ENCODE measurements at places on chromosomes 3 and 15. TPM values are rescaled to one million over a fixed set of nuclear protein-coding genes. Genes with fewer than 3 reads are reported as not detected.

DNA sequence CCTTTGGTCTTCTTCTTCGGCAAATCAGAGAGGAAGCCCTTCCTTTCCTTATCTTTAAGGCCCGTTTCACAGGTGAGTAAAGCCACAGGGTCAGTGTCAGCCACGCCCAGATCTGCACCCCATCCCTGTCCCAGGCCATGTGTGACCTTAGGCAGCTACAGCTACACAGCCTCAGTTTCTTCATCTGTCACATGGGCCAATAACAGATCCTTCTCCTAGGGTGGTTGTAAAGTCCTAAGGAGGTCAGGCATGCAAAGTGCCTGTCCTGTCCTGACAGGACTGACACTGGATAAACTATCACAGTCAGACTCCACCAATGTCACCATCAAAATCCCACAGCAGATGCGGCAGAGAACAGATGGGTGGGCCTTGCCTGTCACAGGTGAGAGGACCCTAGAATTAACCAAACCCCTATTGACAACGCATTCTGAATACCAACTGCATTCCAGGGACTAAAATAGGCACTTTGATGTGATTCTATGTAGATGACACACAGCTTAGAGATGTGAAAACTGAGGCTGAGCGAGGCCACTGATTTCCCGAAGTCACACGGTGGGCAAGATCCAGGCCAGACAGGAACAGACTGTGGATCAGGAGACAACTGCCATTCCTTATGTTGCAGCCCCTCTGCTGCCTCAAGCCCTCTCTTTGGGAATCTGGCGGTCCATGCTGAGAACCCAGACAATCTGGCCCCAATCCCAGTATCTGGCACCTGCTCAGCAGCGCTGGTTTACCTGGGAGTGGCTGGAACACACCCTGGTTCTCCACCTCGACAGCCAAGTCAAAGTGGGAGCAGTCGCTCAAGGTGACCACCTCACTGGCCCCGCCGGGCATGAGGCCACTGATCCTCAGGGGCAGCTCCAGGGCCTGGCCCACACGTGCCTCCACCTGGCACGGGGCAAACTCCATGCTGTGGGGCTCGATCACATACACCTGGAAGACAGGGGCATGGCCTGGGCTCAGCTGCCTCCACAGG is 48.7 kb downstream of the NUP210 start:
- no peak for DNase-seq
- no peak overlapping the region for H3K27ac ChIP-seq
- no peaks in the 10 kb centered on the region for H3K27me3 ChIP-seq
- no peak overlapping the region for H3K4me3 ChIP-seq

- no peaks in the 10 kb centered on the region for H3K4me1 ChIP-seq
- DNase-seq: no peak
- H3K27me3 ChIP-seq: no peaks in the 10 kb centered on the region
- H3K36me3 ChIP-seq: no peaks in the 10 kb centered on the region
- H3K27ac ChIP-seq: no peak overlapping the region
Measured at GRCh38 chr3:53721187-53722119, 124.8 kb downstream of the CHDH start.

GRCh38 chr3:142657033-142657432 is 60.8 kb downstream of the PLS1 start:
- no peak overlapping the region for H3K27ac ChIP-seq
- H3K4me1 ChIP-seq: no peaks in the 10 kb centered on the region
- no peak for DNase-seq

GRCh38 chr3:53628536-53629401 is 134.4 kb downstream of the CACNA1D start:
- no peak overlapping the region for H3K27ac ChIP-seq
- no peak overlapping the region for H3K4me3 ChIP-seq
- H3K27me3 ChIP-seq: no peaks in the 10 kb centered on the region
- H3K36me3 ChIP-seq: no peaks in the 10 kb centered on the region
- H3K4me1 ChIP-seq: no peaks in the 10 kb centered on the region
- no peak for DNase-seq

DNA sequence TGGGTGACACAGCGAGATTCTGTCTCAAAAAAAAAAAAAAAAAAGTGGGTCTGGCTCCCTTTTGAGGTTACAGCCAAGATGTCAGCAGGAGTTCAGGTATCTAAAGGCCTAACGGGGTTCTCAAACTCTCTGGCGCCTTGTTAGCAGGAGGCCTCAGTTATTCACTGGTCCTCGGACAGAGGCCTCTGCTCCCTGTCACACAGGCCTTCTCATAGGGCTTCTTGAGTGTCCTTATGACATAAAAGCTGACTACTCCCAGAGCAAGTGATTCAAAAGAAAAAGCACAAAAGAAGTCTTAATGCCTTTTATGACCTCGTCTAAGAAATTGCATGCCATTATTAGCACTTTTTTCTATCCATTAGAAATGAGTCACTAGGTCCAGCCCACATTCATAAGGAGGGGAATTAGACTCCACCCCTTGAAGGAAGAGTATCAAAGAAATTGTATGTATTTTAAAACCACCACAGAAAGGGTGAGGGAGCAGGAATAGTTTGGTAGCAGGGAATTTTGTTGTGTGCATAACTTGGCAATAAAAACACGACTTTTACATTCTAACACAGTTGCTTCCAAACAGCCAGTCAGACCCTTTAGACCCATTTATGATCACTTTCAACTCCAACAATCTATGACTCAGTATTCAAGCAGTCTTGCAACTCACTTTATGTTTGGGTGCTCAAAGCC is 90.3 kb downstream of the MEX3B start:
- no peaks in the 10 kb centered on the region for H3K27me3 ChIP-seq
- no peaks in the 10 kb centered on the region for H3K4me1 ChIP-seq
- H3K4me3 ChIP-seq: no peak overlapping the region

GRCh38 chr3:189557824-189558223 is 73.4 kb upstream of the TP63 start:
- no peak for DNase-seq
- no peak overlapping the region for H3K27ac ChIP-seq
- H3K4me1 ChIP-seq: no peaks in the 10 kb centered on the region
- H3K27me3 ChIP-seq: no peaks in the 10 kb centered on the region
- H3K36me3 ChIP-seq: no peaks in the 10 kb centered on the region

TRANK1 gene
- 10.6 TPM for total RNA-seq
